Activated CD4-positive, alpha-beta T cell treated with anti-CD3 and anti-CD28 coated beads, Interleukin-2, amount 50 U/mL, for 16 hours (primary cell): ENCODE measurements at places on chromosomes 1 and 21.

- DNase-seq: no peak
Measured at GRCh38 chr21:23951251-23951650, 1656.0 kb downstream of the MRPL39 start.

DNA sequence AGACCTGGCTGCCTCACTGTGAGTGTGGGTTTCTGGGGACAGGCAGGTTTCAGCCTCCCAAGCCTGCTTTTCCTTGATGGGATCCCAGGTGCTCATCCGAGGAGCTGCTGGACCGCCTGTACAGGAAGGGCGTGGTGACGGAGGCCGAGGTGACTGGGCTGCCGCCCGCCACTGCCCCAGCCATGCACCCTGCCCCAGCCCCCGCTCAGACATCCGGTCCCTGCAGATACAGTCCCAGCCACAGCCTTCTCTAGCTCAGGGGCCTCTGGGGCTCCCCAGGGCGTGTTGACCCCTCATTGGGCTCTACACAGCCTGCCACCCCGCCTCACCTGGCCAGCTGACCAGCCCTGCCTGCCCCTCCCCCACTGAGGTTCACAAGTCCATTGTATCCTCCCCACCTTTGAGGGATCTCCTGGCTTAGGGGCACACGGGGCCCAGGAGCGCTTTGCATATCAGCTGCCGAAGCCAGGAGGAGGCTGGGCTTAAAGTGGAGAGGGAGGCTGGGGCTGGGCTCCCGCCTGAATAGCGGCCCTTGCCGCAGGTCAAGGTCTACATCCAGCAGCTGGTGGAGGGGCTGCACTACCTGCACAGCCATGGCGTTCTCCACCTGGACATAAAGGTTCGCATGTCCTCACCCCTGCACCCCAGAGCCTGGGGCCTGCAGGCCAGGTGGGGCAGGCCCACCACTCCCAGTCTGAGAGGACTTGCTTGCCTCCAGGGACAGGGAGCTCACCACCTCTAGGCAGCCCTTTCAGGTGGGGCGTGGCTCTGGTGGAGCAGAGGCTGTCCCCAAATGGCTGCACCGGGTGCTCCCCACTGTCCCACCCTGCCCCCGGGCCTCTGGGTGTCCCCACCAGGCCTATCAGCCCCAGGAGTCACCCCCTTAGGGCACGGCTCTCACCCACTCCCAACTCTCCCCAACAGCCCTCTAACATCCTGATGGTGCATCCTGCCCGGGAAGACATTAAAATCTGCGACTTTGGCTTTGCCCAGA is 38.5 kb downstream of the TRIM11 start:
- no peak for DNase-seq

DNA sequence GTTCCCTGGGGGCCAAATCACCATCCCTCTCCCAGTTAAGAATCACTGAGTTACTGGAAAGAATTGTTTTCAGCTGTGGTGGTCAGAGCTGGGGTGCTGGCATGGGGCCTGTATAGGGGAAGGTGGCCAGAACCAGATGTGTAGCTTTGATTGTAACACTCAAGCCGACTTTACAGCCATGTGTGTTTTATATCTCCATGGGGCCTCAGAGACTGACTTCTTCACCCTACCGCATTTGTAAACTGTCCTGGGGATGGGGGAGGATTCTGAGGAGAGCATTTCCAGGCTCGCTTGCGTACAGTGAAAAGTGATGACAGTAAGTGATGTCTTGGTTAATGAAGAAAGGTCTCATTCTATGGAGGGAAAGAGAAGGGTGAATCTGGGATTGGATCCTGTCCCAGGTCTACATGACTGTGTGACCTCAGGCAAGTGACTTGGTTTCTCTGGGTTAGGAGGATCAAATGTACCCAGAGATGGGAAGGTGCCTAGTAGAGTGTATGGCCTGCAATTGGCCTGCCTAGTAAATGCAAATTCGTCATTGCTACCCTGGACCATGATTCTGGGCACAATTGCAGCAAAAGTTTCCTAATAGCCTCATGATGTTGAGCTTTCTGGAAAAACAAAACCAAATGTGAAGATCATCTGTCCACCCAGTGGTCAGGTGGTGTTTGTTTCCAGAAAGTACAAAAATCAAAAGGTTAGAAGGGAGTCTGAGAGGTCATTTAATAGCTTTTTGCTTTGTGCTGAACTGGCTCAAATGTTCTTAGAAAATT is 49.7 kb upstream of the RCC2 start:
- no peak for DNase-seq

- no peak for DNase-seq
Measured at GRCh38 chr21:32682696-32683474, 44.9 kb downstream of the SYNJ1 start.

GRCh38 chr1:41501581-41501980 is 17.1 kb upstream of the EDN2 start:
- no peak for DNase-seq

DNA sequence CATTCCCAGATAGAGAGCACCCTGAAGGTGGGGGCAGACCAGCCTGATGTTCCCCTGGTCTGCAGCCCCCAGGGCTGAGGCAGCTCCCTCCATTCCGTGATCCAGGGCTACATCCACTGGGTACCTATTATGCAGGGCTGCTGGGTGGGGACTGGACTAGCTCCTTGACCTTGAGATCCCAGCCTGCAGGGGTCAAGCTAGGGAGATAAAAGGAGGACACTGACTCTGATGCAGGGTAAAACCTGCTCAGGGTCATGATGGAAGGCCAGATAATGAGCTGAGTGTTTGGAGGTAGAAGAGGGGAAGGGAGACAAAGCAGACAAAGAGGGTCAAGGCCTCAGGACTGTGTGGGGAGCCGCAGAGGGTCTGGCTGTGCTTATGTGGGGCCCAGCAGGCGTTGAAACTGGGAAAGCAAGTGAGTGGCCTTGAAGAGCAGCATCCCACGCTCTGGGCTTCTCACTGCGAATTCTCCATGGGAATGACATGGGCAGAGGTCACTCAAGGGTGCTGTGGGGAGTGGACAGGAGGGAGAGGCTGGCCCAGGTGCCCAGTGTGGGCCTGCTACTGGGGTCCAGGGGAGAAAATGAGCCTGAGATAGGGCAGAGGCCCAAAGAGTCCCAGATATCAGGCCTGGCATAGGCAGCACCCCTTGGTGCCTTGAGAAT is 9.7 kb downstream of the FOXO6 start:
- no peak for DNase-seq
